NCI-H187 treated with DMSO at 0.1 percent for 48 hours (cell line): ENCODE measurements at places on chromosomes 5 and 9.

- DNase-seq, result no peak
These were observed 20.4 kb upstream of the PAPPA start for GRCh38 chr9:116133163-116133562.

DNA sequence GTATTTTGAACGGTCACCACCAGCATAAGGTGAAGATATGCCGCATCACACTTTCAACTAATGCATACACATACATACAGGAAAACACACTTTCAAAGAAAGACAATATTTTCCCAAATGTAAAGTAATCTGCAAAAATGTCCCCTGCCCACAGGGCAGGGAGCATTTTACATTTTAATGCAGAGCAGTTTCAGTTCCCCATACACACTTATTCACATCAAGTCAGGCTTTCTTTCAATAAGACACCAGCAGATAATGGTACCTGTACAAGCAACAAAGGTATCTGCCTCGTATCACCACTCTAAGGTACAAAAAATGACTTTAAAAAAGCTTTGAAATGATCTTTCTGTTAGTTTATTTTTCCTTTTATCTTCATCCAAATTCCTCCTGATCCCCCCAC lies 247.1 kb upstream of the CCNG1 start:
- DNase-seq, result no peak

DNA sequence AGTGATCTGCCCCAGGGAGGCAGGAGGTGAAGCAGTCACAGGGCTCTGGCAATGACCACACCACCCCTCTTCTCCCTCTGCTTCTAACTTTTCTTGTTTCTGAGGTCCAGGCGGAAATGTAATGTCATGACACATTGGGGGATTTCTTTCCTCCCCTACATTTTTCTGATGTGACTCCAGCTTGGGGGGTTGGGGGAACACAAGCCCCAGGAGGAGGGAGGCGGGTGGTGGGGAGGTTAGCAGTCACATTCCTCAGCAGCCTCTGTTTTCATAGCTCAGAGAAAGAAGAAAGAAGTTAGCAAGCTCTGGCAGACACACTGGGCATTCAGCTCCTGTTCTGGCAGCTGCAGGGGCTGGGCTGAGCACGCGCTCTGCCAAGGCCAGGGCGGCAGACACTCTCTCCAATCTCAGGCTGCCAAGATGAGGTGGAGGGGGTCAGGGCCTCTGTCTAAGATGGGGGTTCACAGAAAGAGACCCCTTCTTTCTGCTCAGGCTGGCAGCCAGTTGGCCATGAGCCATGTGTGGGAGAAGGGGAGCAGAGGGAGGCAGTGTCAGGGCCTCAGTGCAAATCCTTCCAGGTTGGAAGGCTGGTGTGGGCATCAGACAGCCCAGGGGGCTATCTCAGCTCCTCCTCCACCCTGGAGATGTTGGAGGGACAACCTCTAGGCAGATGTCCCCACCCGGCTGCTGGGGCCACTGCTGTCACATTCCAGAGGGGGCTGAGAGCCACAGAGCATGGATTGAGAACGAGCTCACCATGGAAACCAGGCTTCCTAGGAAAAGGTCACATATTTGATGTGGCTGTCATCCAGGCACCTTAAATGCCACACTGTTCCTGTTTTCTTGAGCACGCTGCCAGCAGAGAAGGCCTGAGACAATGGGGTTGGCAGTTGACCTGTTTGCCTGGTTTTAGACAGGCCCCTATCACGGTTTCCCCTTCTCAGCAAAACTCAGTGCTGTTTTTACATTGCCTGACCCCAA lies 20.1 kb upstream of the PFDN1 start:
- no peak for DNase-seq

GRCh38 chr9:81894891-81895290 lies 33.3 kb upstream of the SPATA31D4 start:
- DNase-seq, result no peak

DNA sequence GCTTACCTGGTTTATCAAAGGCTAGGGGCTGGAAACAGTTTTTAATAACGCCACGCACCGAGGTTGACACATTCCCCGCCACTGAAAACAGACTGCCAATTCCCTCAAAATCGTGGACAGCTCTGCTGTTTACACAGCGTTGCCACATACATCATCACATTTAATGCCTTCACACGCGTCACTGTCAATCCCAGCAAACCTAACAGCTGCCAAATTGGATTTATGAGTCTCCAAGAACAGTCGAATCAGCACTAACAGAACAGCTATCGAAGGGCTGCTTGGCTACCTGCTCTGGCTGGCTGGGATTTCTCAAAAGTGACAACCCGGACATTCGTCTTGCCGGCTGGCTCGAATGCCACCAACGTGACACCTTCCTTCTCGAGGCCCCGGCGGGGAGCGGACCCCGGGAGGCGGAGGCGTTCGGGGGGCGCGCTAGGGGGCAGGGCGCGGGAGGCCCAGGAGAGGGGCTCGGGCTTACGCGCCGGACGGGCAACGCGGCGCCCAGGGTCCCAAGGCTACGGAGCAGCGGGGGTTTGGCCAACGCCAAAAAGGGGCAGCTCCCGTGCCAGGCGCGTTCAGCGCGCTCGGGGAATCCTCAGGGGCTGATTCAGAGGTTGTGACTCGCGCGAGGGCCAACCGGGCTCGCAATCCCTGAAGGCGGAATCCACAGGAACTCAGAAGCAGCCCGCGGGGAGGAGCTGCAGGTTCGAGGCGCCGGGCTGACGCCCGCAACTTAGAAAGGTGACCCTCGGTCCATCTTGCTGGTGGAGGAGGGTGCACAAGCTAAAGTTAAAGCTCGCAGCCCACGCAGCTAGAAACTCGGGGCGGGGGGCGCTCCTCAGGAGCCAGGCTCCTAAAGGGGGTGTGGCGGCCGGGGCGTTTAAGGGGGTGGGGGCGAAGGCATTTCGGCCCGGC lies 1.2 kb downstream of the CDC14B start:
- no peak for DNase-seq

DNA sequence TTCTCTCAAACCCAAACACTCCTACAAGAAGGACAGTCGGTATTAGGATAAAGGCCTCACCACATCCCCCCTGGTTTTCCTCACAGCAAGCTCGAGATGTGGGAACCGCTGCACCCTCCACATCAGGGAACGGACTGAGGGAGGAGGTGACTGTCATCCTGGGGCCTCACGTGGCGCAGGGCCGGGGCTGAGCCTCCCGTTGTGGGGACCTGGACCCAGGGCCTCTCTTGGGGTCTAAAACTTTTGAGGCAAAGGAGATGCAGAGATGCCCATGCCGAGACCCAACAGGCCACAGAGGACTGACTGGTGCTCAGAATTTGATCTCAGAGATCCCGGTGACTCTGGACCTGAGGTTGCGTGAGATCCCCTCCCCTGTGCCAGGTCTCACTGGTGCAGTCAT lies 72.7 kb downstream of the MRPL36 start:
- no peak for DNase-seq

DNA sequence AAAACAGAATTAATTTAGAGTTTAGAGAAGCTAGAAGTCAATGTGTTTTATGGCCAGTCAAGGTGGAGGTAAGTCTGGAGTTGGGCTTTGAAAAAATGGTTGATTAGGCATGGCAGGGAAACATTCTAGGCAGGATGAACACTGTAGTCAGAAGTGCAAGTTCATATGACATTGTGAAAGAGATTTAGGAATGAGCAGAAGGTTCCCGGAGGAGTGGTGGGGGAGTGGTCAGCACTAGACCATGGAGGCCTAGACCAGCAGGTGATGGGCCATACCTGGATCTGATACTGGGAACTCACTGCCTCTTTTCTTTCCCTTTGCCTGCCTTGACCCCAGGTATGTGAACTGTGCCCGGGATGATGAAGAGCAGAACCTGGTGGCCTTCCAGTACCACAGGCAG lies 16.6 kb downstream of the PRDM9 start:
- no peak for DNase-seq

GRCh38 chr5:4571248-4571948 lies 568.7 kb upstream of the ADAMTS16 start:
- no peak for DNase-seq

DNA sequence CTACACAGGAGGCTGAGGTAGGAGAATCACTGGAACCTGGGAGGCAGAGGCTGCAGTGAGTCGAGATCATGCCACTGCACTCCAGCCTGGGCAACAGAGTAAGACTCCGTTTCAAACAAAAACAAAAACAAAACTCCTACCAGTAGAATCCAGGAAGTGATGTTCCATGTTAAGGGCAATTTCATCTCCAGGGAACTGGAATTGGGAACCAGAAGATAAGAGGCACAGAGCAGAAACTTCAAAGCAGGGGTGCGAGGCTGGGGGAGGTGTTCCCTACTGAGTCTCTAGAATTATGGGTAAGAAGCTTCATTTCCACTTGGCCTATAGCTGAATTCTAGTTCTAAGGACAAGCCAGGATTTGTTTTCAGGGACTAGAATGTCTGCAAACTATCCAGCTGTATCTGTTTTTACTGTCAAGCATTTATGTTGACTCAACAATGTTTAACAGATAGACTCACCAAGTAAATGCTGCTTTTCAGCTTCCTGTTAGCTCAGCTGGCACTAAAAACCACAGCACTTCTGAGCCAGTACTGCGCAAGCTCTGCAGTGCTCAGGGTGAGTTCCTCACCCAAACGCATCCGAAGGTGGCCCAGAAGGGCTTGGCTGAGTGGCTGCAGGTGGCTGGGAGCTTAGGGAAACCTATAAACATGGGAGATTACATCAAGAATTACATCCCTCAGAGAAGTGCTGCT lies 320.1 kb downstream of the MTRR start:
- DNase-seq, result peak; percentile 37

DNA sequence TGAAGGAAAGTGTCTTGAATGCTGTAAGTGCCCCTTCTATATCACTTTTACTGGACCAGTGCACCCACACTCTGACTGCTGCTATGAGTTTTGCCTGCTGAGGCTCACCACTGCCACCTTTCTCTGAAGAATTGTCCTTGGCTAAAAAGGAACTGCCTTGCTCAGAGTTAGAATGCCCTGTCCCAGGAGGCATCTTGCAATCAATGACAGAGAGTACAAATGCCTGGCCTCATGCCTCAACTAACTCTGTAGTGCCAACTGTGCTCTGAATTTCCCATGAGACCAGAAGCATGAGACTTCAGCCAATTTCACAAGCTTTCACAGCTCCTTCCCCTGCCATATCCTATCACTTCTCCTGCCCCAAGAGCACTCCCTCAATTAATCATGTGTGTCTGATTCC lies 569.7 kb downstream of the ZNF608 start:
- DNase-seq, result no peak

DNA sequence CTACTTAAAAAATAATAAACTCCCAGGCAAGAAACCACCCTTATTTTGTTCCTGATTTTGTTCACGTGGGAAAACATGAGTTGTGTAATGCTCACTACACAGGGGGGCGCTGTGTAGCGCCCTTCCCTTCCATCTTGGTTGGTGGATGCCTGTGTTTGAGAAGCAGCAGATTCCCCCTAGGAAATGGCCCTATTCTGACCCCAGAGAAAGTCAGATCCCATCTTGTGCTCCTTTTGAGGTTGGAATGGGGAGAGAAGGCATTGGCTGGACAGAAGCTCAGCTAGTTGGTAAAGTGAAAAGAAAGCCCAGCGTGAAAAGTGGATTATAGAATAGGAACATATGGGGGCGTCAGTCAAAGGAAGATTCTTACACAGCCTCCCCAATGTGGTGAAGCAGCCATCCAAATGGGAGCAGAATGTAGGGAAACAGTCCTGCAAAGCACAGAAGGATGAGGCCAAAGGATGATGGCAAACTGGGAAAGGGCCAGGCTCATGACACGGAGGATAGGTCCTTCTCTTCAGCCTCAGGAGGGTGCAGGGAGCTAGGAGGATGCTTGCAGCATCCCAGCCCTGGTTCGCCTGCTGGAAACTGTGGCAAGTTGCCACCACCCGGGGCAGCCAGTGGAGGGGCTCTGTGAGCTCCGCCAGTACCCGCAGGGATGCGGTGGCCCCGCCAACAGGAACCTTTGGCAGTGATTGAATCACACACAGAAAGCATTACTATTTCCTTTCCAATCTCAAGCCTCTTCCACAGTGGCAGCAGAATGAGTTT lies 314.2 kb upstream of the DAP start:
- DNase-seq, result no peak

- no peak for DNase-seq
These were observed 717.9 kb upstream of the WWC1 start for GRCh38 chr5:167573370-167574127.

GRCh38 chr5:103927739-103928138 lies 365.1 kb upstream of the NUDT12 start:
- DNase-seq, result no peak

- DNase-seq, result no peak
These were observed 40.0 kb upstream of the CDH6 start for GRCh38 chr5:31153521-31153920.

DNA sequence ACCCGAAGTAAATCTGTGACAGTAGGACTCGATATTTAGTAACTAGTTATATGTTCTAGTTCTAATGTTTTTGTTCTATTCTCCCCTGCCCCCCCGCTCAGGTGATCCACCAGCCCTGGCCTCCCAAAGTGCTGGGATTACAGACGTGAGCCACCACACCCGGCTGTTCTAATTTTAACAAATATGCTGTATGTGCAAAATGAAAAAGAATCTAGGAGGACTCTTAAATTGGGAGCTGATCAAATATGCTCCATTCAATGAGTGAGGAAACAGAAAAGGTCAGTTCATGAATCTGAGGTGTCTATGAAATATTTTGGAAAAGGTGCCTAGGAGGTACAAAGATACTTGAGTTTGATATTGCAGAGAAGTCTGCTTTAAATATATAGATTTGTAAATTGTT lies 16.8 kb downstream of the CENPK start:
- no peak for DNase-seq

DNA sequence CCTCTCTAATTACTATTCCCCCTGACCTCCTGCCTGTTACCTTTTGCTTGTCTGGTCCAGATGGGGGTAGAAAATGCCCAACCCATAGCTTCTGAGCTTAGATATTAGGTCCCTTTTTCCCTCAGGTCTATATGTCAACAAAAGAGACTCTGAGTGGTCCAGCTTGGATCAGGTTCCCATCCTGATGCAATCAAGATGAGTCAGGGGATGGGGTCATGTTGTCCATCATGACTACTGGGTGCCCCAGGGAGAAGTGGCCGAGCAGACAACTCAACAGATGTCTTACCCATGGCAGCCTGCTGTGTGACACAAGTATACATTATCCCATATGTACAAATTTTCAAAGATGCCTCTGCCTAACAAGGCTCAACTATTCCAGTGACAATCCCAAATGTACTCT lies 9.1 kb upstream of the ANKH start:
- no peak for DNase-seq

- DNase-seq, result no peak
These were observed 34.6 kb downstream of the HACD4 start for GRCh38 chr9:20996809-20997208.

DNA sequence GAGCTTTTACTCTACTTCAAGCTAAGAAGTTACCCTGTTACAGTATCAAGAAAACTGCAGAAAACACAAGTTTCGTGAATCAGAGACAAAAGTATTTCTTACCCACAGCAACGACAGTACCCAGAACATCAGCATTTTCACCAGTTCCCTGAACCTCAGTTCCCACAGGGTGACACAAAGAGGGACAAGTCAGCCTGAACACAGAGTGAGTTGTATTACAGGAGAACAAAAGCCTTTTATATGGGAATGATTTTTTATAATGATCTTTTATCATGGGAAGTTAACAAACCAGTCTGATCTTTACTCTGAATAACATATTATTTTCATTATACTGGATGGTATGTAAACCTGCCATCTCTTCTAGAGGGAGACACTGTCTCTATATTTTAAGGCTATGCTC lies 139.0 kb upstream of the ITGA1 start:
- no peak for DNase-seq

- DNase-seq, result no peak
These were observed 990.4 kb downstream of the EFNA5 start for GRCh38 chr5:106680330-106680729.
